ENCODE measurements at places on chromosomes 5 and 9. TPM values are rescaled to one million over a fixed set of nuclear protein-coding genes. Genes with fewer than 3 reads are reported as not detected.

FOXD4L3 gene
- total RNA-seq: not detected

SPATA31A3 gene
- total RNA-seq: not detected

RELL2 gene
- total RNA-seq: 1.1 TPM

SLCO6A1 gene
- not detected for total RNA-seq

GPR150 gene
- total RNA-seq: 0.29 TPM

LHX6 gene
- 0.83 TPM for total RNA-seq

SPINK5 gene
- not detected for total RNA-seq

OLFML2A gene
- total RNA-seq: 23.8 TPM

PHF24 gene
- total RNA-seq: not detected

SNX2 gene
- 28.8 TPM for total RNA-seq

CDC20B gene
- not detected for total RNA-seq

NIM1K gene
- total RNA-seq: not detected

TAF11L10 gene
- total RNA-seq: not detected

Measured in gastrocnemius medialis (tissue), 4 donors.